ENCODE measurements at places on chromosomes 1 and 21.

- DNase-seq: no peak
Measured at GRCh38 chr1:6753320-6754140, 31.7 kb upstream of the CAMTA1 start.

DNA sequence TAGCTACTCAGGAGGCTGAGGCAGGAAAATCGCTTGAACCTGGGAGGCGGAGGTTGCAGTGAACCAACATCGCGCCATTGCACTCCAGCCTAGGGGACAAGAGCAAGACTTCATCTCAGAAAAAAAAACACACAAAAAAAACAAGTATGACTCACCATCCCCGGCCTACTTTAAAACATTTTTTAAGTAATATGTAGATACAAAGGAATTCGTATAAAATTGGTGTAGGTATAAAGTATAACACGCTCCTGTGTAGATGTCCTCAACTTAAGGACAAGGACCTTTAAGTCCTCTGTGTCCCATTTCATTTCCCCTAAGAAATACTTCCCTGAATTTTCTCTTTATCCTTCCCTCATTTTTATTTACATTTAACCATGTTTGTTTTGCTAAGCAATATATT, 73.4 kb upstream of the PKN2 start:
- no peak for DNase-seq

DNA sequence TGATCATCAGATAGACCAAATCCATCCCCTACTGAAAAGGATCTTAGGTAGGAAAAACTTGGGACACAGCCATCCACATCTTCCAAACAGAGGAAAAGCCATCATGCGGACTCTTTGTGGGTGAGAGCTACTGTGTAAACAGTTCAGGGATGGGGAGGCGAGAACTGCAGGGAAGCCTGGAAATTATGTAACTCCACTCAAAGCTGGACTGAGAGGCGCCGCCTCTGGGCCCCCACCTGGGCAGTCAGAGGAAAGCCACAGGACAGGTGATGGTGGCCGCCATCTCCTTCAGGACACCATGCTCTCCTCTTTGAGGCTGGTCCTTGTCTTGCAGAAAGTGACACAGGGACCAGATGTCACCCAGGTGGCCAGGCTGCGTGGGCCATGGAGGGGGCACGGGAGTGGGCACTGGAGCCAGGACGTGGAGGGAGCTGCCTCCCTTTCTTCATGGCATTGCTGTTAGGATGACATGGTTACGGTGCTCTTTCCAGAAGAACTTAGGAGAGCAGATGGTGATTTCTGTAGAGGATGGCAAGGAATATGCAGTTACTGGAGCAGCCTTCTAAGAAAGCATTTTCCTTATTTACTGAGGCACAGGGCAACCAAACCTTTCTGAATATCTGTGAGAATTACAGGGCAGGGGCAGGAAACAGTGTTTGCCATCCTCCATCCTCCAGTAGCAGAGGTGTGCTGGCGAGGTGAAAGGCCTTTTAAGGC, 32.0 kb upstream of the TDRD10 start:
- DNase-seq: no peak

DNA sequence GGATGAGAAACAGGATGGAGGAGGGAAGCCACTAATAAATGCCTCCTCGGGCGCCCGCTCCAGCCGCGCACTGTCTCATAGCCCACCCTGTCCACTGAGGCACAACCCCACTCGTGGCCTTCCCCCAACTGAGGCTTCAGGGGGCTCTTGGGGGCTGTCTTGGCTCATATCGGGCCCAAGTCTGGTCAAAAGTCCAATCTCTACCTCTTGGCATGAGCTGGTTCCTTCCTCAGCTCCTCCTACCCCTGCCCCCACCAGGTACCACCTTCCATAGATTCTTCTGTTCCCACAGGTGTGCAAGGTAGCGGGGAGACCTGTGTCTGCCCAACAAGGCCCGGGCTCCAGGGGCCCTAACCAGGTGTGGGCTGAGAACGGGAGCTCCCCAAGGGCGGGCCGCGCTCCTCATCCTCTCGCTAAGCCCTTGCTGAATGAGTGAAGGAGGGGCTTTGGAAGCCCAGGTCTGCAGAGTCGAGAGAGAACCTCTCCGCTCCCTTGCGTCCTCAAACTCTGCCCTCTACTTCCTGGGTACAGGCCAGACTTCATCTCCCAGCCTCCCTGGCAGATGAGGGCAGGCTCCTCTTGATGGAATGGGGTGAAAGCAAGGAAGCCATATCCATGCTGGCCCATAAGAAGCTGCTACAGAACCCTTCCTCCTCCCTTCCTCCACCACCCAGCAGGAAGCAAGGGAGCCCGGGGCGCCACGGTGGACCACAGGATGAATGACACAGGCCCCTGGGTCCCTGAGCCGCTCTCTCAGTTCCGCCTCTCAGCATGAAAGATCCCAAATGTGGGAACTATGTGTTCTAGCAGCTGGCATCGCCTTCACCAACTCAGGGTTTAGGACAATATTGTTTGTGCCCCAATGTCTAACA, 74.7 kb downstream of the PSMG1 start:
- DNase-seq: no peak

DNA sequence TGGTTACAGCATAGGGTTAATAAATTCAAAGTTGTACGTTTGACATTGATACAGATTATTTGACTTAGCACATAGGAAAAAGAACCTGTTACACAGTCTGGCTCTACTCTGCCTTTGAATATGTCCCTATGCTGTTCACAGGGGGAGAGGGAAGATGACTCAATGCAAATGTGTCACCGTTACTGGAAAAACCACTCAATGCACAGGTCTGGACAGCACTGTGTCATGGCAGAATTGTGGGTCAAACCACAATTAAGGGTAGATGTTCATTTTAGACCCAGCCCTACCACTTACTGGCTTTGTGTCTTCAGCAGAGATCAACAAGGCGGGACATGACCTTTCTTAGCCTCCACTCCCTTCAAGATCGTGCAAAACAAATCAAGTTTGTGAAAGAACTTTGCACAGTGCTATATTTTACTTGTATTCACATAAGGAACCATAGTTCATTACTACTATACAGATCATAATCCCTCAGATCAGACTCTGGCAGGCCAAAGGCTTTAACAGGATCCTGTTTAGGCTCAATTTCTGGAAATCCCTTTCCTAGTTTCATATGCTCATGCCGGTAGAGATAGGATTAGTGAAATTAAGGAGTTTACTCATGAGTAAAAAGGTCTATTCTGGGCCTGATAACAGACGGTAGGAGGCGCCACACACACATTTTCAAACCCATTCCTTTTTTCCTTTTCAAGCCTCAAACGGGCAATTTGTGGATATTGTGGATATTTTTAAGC, 22.1 kb downstream of the EIF2D start:
- DNase-seq: no peak

DNA sequence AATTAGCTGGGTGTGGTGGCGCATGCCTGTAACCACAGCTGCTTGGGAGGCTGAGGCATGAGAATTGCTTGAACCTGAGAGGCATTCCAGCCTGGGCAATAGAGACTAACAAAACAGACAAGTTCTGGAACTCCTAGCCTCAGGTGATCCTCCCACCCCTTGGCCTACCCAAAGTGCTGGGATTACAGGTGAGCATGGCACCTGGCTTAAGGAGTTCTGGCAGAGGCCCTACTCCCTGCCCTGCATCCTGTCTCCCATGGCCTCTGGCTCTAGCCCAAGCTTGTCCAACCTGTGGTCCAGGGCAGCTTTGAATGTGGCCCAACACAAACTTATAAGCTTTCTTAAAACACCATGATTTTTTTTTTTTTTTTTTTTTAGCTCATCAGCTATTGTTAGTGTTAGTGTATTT, 20.4 kb downstream of the TOMM20 start:
- no peak for DNase-seq

Data from fibroblast of skin of left biceps (primary cell).